ENCODE measurements at places on chromosomes 2 and 18.

DNA sequence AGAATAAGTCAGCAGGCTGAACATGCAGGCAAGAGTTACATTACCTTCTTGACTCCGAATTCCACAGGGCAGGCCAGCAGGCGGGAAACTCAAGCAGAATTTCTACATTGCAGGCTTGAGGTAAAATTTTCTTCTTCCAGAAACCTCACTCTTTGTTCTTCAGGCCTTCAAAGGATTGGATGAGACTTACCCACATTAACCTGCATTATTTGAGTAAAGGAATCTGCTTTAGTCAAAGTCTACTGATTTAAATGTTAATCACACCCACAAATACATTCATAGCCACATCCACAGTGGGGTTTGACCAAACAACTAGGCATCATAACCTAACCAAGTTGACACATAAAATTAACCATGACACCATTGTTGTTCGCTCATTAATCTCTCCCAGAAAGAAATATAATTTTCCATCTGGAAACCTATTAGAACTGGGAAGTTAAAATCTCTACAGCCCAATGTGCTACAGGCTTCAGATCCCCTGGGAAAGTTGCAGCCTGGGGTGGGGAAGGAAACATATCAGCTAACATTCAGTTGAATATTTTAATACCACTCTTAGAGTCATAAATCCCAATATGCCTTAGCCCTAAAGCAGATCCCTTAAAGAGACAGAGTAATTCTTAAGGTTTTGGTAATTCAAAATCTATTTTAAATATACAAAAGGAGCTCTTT lies 468.2 kb upstream of the TNP1 start:
- no peak for DNase-seq

DNA sequence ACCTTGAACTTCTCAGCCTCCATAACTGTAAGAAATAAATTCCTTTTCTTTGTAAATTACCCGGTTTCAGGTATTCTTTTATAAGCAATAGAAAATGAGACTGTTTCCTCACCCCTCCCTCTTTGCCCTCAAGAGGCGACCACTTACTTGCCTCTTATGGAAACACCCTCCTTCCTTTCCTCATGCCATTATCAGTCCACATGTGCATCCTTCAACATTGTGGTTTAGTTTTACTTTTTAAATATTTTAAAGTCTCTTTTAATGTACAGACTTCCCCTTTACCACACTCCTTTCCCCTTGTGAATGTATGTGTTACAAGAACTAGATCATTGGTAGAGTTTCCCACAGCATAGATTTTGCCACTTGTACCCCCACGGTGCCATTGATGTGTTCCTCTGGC lies 202.4 kb upstream of the SIX2 start:
- DNase-seq: no peak

DNA sequence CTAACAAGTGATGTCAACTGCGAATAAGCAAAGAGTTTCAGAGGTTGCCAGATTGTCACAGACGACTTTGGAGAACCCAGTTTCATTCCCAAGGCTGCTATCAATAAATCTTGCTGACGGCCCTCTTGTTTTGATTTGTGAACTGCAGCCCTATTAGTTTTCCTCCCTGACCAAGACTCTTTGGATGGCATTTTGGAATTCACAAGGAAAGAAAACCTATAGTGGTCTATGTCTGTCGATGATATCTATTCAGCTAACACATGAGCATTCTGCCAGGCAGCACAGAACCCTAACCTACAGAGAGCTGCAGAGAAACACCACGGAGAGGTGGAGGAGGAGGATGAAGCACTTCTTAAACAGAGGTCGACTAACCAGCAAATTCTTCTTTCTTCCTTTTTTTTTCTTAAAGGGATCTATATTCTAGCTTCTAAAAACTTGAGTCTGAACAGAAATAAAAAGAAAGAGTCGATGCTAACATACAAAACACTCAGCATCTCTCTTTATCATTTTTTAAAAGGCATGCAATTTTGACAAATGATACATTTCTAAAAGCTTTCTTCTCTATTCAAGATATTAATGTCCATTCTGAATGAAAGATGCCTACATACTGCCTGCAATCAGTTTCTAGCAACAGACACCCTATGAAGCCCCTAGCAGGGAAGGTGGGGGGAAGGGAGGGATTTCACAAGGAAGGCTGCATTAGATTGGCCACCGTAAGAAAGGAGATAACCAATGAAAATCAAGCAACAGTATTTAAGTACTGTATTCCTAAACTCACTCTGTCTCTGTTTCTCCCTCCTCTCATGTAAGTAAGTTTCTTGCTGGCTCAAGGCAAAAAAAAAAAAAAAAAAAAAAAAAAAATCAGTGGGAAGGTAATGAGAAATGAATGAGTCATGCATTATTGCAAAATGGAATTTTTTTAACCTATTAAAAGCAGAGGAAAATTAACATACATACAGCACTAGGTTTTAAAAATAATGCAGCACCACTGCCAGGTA lies 83.0 kb upstream of the CHRNA1 start:
- DNase-seq: no peak

DNA sequence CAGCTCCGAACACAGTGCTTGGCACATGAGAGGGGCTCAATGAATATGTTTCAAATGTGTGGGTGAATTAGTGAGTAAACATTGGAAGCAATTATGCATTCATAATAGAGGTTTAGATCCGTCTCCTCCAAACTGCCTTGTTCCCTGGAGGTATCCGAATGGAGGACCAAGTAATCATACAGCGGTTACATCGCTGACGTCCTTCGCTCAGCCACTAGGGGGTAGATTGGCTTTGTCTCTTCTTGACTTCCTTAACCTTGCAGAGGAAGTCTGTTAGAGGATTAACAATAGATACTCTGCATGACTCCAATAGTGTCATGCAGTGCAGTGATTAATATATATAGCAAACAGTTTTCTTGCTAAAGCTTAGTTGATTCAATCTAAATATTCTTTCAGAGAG lies 517.0 kb downstream of the PTPRM start:
- DNase-seq: no peak

- no peak for DNase-seq
These were observed 864 bp downstream of the KLHL29 start for GRCh38 chr2:23385748-23386338.

DNA sequence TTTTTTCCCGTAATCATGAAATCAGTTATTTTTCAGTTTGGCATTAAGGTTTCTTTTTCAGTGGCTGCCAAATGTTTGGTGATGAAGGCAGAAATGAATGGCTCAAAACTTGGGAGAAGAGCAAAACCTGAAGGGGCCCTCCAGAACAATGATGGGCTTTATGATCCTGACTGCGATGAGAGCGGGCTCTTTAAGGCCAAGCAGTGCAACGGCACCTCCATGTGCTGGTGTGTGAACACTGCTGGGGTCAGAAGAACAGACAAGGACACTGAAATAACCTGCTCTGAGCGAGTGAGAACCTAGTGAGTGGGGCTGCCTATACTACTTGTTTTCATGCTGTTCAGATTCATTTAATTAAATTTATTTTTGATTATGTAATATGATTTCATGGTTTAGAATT lies 29.2 kb upstream of the MSH2 start:
- DNase-seq: no peak

DNA sequence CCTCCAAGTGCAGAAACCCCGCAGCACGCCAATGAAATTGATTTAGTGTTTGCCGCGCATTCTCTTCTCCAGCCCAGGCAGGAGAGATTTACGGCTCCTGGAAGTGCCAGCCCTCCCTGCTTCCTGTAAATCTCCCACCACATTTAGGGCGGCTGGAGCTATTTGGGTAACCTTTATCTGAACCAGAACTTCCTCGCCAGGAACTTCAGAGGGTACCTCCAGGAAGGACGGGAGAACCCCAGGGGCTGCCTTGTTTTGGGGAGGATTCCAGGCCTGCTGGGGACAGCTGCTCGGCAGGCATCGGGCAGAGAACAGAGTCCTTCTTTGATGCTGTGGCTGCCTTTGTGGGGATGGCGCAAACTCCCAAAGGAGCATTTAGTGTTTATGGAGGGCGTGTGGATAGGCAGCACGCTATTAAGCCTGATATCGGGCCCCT lies 122.0 kb upstream of the MYCN start:
- no peak for DNase-seq

DNA sequence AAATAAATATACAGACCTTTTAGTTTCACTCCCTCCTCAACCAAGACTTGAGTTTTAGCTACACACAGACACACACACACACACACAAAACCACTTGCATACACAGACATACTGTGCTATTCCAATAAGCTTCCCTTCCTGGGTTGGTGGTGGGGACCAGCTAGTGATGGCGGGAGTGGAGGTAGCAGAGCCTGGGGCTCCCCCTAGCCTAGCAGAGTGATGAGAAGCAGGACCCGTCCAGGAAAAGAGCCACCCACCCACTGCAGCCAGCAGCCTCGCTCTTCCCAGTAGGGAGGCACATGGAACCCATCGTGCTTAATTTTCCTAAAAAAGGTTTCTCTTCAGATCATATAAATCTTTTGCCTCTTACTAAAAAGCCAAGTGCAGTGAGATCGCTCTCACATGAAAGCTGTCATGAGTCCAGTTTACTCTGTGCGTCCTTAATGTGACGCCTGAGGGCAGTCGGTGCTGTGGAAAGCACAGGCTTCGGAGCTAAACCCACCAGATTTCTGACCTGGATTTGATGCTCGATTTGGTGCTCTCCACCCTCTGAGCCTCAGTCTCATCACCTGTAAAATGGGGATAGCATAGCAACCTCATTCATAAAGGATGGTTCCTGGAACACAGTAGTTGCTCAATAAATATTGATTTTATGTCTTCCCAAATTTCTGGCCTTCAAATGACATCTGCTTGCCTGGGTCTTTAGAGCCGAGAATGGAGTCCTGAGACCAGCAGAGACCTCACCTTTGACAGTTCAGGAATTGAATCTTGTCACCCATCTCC lies 60.1 kb upstream of the YWHAQ start:
- DNase-seq: no peak

GRCh38 chr2:79513711-79514110 lies 860 bp downstream of the CTNNA2 start:
- DNase-seq: no peak

DNA sequence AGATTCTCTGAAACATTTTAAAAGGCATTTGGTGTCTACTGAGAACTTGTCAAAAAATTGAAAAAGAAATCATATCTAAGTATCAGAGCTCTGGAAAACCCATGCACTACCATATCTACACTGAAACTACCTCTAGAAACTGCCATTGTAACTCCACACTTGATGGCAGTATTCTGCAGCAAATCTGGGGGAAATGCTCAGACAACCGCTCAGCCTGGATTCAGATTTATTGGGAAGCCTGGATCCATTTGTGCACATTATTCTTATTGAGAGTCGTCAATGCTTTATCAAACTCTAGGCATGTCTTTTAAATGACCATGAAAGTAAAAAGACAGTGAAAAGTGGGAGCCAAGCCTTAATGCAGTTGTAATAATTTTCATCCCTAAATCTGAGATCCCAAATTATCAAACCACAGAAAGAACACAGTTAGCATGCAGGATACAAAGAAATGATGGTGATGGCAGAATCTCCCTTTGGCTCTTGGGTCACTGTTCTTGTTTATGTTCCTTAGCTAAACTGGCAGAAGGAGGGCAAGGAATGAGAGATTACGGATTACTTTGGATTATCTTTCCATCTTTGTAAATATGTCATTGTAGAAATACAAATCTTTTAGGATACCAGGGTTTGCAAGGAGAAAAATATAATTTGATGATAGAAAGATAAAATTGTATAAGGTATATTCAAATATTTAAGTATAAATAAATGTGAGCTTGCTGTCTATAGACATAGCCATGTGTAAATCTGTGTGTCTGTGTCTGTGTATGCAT lies 512.1 kb upstream of the SYT4 start:
- DNase-seq: no peak

DNA sequence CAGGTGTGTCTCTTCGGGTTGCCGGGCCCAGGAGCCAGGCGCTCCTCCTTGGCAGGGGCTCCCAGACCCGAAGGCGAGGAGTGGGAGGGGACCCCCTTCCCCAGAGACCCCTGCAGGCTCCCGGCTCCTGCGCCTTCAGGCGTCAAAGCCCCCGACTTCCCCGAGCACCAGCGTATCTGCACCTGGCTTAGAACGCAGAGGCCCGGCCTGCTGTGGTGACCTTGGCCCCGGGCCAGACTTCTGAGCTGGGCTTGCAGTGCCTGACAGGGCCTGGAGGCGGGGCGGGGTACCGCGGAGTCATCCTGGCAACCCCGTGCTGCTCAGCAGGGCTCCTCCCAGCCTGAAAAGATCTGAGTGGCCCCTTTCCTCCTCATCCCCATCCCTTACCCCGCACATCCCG lies 27.0 kb downstream of the SKA1 start:
- DNase-seq: no peak

GRCh38 chr2:74695663-74696062 lies 41.6 kb downstream of the SEMA4F start:
- DNase-seq: no peak

DNA sequence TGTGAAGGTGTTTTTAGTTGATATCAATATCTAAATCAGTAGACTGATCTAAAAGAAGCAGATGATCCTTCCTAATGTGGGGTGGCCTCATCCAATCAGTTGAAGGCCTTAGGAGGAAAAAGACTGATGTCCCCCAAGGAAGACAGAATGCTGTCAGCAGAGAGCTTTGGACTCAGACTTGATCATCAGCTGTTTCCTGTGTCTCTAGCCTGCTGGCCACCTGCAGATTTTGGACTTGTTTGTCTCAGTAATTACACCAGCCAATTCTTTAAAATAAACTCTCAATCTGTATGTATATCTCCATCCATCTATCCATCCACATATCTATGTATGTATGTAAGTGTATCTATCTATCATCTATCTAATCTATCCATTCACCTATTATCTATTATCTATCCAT lies 301.3 kb downstream of the LPIN1 start:
- no peak for DNase-seq

DNA sequence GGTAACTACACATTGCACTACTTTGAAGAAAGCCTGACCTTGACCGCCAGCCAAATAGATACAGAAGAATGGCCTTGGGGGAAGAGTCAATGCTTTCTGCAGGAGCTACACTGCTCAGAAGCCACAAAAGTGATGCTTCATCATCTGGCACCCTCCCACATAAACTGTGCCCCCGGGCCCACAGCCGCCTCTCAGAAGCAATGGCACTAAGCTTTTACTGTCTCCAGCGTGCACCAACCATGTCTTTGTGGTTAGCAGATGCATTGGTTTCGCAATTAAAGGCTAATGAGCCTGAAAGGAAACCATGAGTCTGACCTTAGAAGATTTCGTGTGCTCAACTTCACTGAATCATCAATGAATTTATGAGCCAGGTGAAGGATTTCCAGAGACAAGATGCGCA lies 209.4 kb upstream of the TRIB2 start:
- peak; percentile 46 for DNase-seq

- no peak for DNase-seq
These were observed 222.5 kb upstream of the COPS8 start for GRCh38 chr2:236862961-236863728.

DNA sequence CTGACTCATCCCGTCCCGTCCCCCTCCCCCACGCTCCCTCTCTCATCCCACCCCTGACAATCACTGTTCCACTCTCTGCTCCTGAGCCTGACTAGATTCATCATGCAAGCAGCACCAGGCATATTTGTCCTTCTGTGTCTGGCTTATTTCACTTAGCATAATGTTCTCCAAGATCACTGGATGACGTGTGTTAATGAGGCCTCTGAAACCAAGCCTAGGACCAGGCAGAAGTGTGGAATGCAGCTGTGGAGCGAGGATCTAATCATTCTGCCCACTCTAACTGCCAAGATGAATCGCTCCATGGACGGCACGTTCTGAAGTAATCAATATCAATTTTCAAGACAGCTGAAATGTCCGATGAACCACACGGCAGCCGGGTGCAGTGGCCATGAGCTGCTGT lies 122.4 kb upstream of the ZNF236 start:
- DNase-seq: no peak

- DNase-seq: peak; percentile 3
These were observed 41.9 kb downstream of the SPTBN1 start for GRCh38 chr2:54497763-54498680.

Measured in T-helper 2 cell (primary cell).